Epithelial cell of proximal tubule (primary cell): ENCODE measurements at places on chromosomes 1 and 21. TPM values are rescaled to one million over a fixed set of nuclear protein-coding genes. Genes with fewer than 3 reads are reported as not detected.

AUNIP gene
- 6.2 and 13.0 TPM in 2 replicates for total RNA-seq

NUF2 gene
- total RNA-seq = 39.3 and 43.6 TPM in 2 replicates

UBAP2L gene
- 56.4 and 74.7 TPM in 2 replicates for total RNA-seq

LHX8 gene
- not detected in 2 replicates for total RNA-seq

CELA2B gene
- not detected in 2 replicates for total RNA-seq

BTBD8 gene
- 1.8 and 8.7 TPM in 2 replicates for total RNA-seq

MAP7D1 gene
- total RNA-seq = 262 and 280 TPM in 2 replicates

AMY1A gene
- not detected in 2 replicates for total RNA-seq

SLC26A9 gene
- not detected in 2 replicates for total RNA-seq

GRCh38 chr21:14833241-14833640 is 231.6 kb downstream of the NRIP1 start:
- no peak for DNase-seq

DNA sequence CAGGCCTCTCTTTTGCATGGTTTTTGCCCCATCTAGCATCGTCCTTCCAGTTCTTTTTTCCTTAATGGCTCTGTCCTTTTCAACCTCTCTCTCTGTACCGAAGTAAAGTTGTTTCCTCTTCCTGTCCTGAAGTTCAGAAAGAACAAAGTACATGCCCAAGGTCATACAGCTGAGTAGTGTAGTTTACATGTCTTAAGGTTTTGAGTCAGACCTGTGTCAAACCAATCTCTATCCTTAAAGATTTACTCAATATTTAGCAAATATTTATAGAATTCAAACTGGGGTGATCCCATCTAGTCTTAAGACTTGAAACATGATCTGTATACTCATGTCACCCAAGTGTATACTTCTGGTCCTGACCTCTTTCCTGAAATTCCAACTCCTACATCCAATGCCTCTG is 118.7 kb upstream of the SGIP1 start:
- DNase-seq = no peak

GRCh38 chr1:113665071-113665470 is 94.2 kb downstream of the PHTF1 start:
- DNase-seq = no peak

GRCh38 chr1:155569988-155570592 is 7.5 kb upstream of the ASH1L start:
- no peak for DNase-seq

GRCh38 chr1:63559357-63559756 is 33.9 kb upstream of the PGM1 start:
- no peak for DNase-seq

GRCh38 chr1:67689267-67690017 is 4.4 kb downstream of the GADD45A start:
- DNase-seq = no peak

- no peak for DNase-seq
Observed at GRCh38 chr1:17970757-17971156, 136.8 kb upstream of the IGSF21 start.

GRCh38 chr1:162571696-162572095 is 10.2 kb downstream of the UAP1 start:
- no peak for DNase-seq

- DNase-seq = no peak
Observed at GRCh38 chr1:19661721-19662228, 2.9 kb upstream of the HTR6 start.

DNA sequence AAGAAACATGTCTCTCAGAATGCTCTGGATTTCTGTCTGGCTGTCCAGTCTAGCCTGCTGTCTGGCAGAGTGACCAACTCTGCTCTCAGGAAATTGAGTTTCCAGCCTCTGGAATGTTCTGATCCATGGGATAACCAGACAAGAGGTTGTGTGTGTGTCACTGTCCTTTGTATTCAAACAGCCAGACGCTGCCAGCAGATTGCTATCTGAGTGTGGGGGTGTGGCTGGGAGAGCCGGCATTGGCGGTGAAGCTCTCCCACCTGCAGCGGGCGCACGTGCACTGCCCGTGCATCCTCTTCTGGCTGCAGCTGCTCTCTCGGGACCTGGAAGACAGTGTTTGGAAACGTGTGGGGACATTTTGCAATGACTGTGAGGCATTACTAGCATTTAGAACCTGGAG is 26.1 kb downstream of the PKP1 start:
- DNase-seq = no peak

- no peak for DNase-seq
Observed at GRCh38 chr1:147549526-147549925, 8.2 kb downstream of the BCL9 start.

GRCh38 chr1:36884029-36884701 is 150.2 kb downstream of the GRIK3 start:
- no peak for DNase-seq

GRCh38 chr1:153546796-153547559 is 1.4 kb upstream of the S100A4 start:
- DNase-seq = no peak

DNA sequence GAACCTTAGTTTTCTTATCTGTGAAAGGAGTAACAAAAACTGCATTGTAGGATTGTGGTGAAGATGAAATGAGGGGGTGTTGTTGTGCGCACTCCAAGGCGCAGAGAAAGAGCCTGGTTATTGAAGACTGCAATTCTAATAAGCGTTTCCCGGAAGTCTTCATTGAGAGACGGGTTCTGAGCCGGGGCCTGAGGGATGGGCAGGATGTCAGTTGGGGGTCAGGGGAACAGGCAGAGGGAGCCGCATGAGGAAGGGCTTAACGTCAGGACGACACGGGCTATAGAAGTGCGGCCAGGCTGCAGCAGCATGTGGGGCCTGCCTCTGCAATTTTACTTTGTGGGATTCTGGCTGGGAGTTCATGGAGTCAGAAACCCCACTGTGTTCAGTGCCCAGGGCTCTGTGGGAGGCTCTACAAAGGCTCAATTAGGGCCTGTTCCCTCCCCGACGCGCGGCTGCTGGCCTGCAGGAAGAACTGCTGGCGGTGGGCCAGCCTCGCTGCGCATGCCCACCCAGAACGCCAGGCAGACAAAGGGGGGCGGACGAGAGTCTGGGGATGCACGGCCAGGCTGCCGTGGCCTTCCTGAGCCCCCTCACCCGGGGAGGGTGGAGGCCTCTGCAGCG is 20.7 kb downstream of the TRIM62 start:
- DNase-seq = no peak

DNA sequence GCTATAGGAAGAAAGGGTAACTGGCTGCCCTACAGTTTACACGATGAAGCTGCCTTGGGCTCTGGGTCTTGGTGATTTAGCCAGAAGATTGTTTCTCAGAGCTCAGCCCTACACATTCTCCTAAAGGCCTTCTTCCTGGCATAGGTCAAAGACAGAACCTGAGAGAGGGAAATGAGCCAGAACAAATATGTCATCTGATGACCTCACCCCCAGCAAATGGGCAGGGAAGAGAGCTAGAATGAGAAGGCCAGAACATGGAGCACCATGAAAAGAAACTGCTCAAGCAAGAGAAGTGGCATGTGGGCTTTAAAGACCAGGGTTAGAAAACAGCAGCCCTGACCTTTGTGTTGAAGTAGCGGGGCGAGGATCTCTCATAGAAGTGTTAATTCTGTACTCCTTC is 5.5 kb upstream of the ILDR2 start:
- peak; percentile 45 for DNase-seq

DNA sequence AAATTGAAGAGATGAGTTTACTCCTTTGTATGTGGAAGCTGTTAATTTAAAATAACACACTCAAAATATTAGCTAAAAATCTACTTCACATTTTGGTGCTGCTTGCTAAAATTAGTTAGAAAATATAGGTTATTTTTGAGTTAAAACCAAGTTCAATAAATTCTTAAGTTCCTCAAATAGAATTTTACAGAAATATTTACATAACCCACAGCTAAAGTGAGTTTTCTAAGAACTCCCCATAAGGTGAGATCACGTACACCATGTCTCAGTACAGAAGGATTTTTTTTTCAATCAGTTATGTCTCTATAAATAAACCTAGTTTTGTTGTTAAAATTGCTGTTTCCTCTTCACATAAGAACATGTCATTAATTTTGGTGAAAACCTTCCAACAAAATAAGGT is 108.0 kb downstream of the SDCCAG8 start:
- no peak for DNase-seq

DNA sequence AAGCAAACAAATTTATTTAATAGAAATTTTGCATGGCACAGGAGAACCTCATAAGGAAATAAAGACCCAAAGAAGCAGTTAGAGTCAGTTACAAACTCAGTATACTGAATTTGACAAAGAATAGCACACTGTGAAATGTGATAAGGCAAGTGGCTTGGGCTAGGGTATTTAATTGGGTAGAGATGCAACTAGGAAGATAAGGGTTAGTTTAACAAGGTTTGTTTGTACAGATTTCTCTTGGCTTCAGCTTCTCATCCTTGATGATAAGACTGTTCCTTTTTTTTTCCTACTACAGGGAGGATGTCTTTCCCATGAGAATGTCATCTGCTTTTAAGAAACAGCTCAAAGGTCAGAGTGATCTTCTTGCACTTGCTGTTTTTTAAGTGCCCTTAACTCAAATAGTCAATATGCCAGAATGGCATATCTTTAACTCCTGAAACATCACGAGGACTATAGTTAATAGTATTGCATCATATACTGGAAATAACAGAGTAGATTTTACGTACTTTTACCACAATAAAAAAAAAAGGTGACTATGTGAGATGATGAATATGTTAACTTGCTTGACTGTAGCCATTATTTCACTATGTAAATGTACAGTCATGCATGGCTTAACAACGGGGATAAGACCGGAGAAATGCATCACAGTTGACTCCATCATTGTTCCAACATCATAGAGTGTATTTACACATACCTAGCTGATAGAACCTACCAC is 9.2 kb upstream of the TRAF3IP3 start:
- no peak for DNase-seq

DNA sequence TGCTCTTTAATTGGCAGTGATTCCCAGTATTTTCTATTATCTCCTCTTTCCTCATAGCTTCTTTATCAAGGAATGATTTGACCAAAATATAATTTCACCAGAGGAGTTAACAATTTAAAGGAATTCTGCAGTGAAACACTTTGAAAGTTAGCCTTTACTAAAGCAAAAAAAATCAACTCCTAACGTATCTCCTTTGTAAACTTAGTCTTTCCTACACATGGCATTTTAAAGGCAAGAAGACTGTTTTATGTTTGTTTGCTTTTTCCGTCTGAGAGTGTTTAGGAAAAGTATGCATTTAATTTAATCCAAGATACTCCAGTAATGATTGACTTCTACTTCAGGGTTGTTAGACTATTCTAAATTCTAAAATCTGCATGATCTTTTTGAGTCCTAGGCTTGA is 15.9 kb downstream of the ATP6V1G3 start:
- no peak for DNase-seq

DNA sequence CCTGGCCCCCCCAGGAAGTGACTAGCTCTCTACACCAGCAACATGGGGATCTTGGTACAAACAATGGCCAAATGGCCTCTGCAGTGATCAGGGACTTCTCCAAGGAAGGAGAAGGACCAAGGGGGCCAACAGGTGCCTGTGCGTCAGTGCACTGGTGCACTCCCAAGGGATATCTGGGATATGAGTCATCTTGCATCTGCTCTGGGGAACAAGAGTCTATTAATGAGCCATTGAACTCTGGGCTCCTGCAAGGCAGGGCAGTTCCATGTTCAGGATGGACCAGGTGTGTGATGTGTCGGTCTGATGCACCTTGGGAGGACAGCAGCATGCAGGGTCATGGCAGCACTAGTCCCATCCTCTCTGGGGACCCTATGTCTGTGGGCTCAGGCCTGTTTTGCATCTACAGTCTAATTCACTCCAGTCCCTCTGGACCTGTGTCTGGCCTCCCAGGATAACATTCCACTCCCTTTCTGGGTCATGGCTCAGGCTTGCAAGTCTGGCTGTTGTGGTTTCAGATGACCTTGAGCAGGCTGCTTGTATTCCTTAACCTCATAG is 125.3 kb downstream of the TRABD2B start:
- peak; percentile 73 for DNase-seq

GRCh38 chr21:44911384-44912157 is 9.1 kb downstream of the ITGB2 start:
- peak; percentile 33 for DNase-seq

- no peak for DNase-seq
Observed at GRCh38 chr1:52032124-52032784, 1.4 kb downstream of the KTI12 start.

- DNase-seq = no peak
Observed at GRCh38 chr1:206657751-206658150, 22.4 kb downstream of the DYRK3 start.

GRCh38 chr1:112371775-112372174 is 24.2 kb upstream of the CTTNBP2NL start:
- no peak for DNase-seq

DNA sequence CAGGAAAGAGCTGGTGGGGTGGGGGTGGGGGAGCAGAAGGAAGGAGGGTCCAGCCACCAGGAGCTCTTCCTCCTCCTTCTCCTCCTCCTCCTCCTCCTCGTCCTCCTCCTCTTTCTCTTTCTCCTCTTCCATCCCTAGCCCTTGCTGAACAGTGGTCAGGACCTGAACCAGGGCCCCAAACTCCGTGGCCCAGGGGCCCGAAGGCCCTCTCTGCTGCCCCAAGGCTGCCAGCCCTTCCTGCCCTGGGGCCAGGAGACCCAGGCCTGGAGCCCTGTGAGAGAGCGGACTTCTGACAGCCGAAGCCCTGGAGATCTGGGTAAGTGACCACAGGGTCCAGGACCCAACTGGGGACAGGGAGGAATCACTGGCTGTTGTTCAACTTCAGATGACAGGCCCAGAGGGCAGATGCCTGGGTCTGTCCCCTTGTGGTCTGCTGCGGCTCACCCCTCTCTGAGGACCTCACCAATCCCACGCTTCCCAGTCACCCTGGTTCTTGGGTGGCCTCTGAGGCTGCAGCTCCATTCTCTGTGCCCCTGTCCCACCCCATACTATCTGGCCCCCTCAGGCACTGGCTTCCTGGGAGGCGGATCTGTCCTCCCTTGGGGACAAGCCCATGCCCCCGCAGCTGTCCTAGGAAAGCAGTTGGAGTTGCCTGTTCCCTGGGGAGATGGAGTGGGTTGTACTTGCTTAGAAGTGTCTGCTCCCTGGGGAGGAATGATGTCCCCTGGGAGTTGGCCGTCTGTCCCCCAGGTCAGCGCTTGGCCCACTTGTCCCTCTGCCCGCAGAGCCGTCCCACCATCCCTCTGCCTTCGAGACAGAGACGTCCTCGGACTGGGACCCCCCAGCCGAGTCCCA is 51.8 kb downstream of the VWA5B1 start:
- DNase-seq = no peak

GRCh38 chr1:63799307-63799706 is 25.5 kb downstream of the ROR1 start:
- DNase-seq = no peak

DNA sequence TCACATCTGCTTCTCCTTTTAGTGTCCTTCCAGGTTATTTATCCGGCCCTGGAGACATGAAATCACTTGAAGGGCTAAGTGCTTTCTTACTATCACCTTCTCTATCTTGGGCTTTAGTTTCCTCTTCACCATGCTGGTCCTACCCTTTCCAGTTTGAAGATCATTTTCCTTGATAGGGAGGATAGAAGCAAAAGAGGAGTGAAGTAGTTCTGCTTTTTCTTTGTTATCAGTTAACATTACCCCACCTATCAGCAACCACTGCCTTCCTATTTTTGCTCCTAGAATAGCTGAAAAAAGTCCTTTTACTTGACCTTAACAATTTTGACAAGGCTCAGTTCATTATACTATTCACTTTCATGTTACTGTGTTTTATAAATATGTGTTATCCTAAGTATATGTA is 19.4 kb downstream of the RGL1 start:
- DNase-seq = no peak

GRCh38 chr1:43930949-43931275 is 2.7 kb upstream of the ARTN start:
- no peak for DNase-seq
